Neural crest cell (in vitro differentiated cells): ENCODE measurements at places on chromosomes 6 and 20. TPM values are rescaled to one million over a fixed set of nuclear protein-coding genes. Genes with fewer than 3 reads are reported as not detected.

- no peak for DNase-seq
Observed at GRCh38 chr6:136144251-136145023, 105.7 kb downstream of the MTFR2 start.

DNA sequence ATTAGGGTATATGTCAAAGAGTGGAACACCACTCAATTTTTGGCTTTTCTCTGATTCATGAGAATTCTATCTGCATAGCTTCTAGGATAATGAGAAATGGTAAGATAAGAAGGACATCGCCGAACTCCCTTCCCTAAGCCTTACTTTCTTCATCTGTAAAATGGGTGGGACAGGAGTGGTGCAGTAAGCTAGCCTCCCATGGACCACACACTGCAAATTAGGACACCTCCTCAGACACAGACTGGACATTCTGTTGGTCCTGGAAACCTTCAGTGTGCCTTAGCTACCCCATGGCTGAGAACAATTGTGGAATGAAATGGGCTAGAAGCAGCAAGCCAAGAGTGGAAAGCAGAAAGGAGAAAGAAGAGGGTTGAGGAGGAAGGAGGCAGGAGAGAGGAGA is 89.6 kb downstream of the BMP7 start:
- DNase-seq: no peak

GRCh38 chr6:11769811-11770545 is 8.6 kb downstream of the ADTRP start:
- DNase-seq: no peak

GRCh38 chr6:44339763-44340625 is 2.5 kb upstream of the SPATS1 start:
- DNase-seq: no peak

Gene OOEP
- not detected in 2 replicates for total RNA-seq
